ENCODE measurements at places on chromosomes 11 and 22. TPM values are rescaled to one million over a fixed set of nuclear protein-coding genes. Genes with fewer than 3 reads are reported as not detected.

The TRIM29 gene
- not detected for total RNA-seq

- H3K27ac ChIP-seq: peak overlapping the region; percentile 93
- peak; percentile 66 for DNase-seq
- H3K4me1 ChIP-seq: peaks cover 83% of the 10 kb centered on the region
- no peaks in the 10 kb centered on the region for H3K36me3 ChIP-seq
- no peaks in the 10 kb centered on the region for H3K27me3 ChIP-seq
These were observed 13.7 kb downstream of the EHD1 start for GRCh38 chr11:64864473-64865285.

- H3K27ac ChIP-seq: no peak overlapping the region
- H3K36me3 ChIP-seq: no peaks in the 10 kb centered on the region
- no peak overlapping the region for H3K4me3 ChIP-seq
- DNase-seq: no peak
These were observed 45.7 kb upstream of the TUB start for GRCh38 chr11:8035200-8035855.

- H3K4me3 ChIP-seq: no peak overlapping the region
- H3K27me3 ChIP-seq: peaks cover 94% of the 10 kb centered on the region
- DNase-seq: no peak
- H3K27ac ChIP-seq: no peak overlapping the region
- peaks cover 20% of the 10 kb centered on the region for H3K4me1 ChIP-seq
These were observed 1.0 kb upstream of the TBX1 start for GRCh38 chr22:19759427-19760057.

The SGSM1 gene
- total RNA-seq: 6.2 TPM

The ZNF70 gene
- 5.4 TPM for total RNA-seq

The HTR3A gene
- total RNA-seq: 0.95 TPM

The FOLR2 gene
- not detected for total RNA-seq
